ENCODE measurements at places on chromosomes 11 and 22.

- peak; percentile 70 for DNase-seq
These were observed at the start of gene TSPO for GRCh38 chr22:43151251-43152002. TSS of gene TSPO (plus strand) at chr22:43151559. CDS start at chr22:43159239, 7,680 bp downstream.

GRCh38 chr22:27800250-27801201, 1.0 kb downstream of the MN1 start:
- DNase-seq = peak; percentile 60

GRCh38 chr22:18103527-18104269, 6.9 kb upstream of the TUBA8 start:
- DNase-seq = no peak

DNA sequence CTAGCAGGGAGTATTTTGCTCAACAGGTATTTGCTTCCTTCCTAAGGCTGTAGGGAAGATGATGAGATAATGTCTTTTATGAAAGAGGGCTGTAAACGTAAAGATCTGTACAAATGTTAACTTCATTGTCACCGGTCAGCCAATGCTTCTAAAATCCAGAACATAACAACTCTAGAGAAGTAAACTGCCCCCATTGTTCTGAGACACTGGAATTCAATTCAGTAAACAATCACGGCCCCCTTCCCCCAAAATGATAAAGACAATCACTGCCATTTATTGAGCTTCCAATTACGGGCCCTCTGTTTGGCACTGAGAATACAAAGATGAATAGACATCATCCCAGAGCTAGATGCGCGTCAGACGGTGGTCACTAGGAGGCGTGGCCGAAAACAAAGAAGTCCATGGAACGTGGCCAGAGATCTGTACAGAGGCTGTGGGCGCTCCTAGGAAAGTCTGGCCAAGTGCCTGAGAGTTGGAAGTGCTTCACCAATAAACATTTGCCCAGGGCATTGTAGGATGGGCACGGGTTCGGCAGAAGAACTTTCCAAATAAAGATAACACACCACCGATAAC, 576 bp downstream of the TMEM258 start:
- peak; percentile 87 for DNase-seq

GRCh38 chr11:36123336-36124101, 165.7 kb downstream of the COMMD9 start:
- no peak for DNase-seq

- peak; percentile 17 for DNase-seq
These were observed 452 bp downstream of the MACROD1 start for GRCh38 chr11:64165481-64165841.

DNA sequence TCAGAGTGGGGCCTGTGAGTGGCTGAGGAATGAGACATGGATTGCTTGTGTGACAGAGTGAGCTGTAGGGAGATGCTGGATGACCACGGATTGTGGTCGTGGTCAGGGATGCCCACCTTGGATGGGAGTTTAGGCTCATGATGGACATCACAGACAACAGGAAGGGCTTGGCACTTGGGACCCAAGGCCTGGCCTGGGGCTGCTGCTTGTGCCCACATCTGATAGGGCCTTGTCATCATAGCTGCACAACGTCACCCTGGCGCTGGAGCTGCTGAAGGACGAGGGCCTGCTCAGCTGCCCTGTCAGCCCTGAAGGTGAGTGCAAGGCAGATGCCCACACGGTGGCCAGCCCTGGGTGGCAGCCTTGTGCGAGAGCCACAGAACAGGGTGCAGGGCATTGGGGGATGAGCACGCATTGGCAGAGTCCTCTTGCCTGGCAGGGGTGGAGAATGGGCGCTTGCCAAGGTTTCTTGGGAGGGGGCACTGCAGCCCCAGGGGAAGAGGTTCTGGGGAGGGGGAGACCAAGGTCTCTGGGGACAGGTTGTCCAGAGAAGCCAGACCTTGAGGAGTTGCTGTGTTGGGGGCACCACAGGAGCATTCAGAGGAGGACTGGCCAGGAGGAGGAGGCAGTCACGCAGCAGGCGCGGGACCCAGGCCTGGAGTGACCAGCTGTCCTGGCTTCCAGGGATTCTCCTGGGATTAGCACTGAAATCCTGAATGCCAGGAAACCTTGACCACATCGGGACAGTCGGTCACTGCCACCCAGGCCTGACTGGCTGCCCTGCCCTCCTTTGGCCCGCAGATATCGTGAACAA, 25.0 kb downstream of the PARVG start:
- DNase-seq = no peak

DNA sequence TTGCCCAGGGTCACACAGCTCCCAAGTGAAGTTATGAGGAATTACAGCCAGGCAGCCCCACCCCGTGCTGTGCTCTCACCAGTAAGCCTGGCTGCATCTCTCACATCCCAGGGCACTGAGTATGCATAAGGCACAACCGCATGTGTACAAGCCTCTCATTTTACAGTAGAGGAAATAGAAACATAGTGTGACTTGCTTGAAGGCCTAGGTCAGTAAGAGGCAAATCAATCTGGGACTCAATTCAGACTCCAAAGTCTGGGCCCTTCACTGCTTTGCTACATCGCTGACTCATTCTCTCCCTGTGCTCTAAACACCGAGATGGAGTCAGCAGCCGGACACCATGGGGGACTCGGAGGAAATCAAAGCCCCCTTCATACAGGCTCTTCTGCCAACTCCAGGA, 7.9 kb downstream of the ABTB2 start:
- no peak for DNase-seq

- DNase-seq = no peak
These were observed 14.2 kb downstream of the DTX4 start for GRCh38 chr11:59186130-59186594.

- DNase-seq = no peak
These were observed 5.8 kb upstream of the GCAT start for GRCh38 chr22:37801946-37802309.

GRCh38 chr22:37618072-37618656, 9.5 kb downstream of the GGA1 start:
- no peak for DNase-seq

DNA sequence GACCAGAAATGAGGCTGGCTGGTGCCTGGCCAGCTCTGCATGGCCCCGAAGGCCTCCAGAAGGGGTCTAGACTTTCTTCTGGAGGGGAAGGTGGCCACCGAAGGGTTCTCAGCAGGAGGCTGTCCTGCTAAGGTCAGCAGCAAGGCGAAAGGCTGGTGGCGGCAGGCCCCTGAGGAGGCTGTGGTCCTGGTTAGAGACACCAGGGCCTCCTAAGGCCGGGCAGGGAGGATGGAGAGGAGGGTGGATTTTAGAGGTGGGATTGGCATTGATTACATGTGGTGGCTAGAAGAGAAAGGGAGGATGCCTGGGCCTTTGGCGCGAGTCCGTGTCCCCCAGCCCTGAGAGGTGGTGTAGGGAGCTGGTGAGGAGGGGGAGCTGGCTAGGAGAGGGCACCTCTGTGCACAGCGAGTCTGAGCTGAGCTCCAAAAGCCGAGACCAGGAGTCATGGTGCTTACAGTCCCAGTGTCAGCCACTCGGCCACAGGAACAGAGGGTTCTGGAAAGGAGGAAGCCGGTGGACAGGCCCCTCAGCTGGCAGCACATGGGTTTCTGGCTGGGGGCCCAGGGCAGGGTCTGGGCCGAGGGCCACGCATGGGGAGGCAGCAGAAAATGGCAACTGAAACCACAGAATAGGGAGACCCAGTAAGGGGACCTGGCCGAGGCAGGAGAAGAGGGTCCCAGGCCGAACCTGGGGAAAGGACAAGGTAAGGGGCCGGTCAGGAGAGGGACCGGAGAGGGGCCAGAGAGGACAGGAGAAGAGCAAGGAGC, 2.5 kb downstream of the FERMT3 start:
- DNase-seq = no peak

- DNase-seq = peak; percentile 69
These were observed 402.5 kb downstream of the TMEM135 start for GRCh38 chr11:87440076-87440770.

GRCh38 chr11:75520688-75521087, 5.1 kb downstream of the GDPD5 start:
- DNase-seq = no peak

- DNase-seq = no peak
These were observed 127.5 kb upstream of the ANO1 start for GRCh38 chr11:69950621-69951020.

DNA sequence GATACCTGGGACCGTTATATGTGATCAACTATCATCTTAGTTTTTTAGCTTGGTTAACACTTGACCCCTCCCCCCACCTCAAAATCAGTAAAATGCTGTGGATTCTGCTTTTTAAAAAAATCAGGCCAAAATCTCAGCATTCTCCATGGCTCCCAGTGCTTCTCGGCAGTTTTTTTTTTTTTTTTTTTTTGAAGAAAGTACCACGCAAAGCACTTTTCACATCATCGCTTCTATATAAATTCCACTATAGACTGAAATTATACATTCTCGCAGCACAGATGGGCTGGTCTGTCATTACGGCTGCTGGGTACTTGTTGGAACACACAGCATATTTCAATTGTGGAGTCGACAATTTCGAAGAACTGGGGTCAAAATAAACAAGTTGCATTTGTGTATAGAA, 67.7 kb upstream of the PPARA start:
- no peak for DNase-seq

DNA sequence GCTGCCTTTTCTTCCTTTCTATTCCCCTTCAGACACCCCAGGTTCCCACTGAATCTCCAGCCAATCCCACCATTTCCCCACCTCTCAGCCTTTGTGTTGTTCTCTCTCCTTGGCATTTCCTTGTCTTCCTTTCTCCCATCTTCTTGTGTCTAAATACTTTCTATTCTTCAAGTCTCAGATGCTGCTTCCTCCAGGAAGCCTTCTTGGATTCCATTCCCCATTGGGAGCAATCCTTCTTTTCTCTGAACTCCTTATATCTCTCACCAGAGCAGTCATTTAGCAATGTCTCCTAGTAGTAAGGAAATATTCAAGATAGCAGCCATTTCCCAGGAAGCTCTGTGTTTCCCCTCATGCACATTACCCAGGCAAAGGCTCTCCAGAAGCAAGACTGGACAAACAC, 15.4 kb downstream of the YPEL4 start:
- no peak for DNase-seq

GRCh38 chr11:44993971-44994704, 43.5 kb upstream of the TP53I11 start:
- DNase-seq = no peak

GRCh38 chr11:97937501-97937900, 1083.2 kb upstream of the CNTN5 start:
- peak; percentile 32 for DNase-seq

DNA sequence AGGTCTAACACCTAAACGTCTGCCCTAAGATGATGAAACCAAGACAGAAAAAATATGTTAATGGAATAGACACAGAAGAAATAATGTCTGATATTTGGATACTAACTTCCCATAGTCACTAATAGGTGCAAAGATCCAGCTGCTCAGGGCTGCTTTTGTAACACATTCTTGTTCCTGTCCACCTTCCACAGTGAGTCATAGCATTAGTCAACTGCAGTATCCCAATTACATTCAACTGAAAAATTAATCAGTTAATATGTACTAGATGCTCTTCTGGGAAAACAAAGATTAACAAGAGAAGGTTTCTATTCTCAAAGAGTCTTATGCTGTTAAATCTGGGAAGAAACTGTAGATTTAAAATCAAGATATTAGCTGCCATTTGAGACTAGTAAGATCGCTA, 47.6 kb downstream of the HEPHL1 start:
- no peak for DNase-seq
